Right lobe of liver (tissue), 6 donors: ENCODE measurements at places on chromosomes 11 and 22. TPM values are rescaled to one million over a fixed set of nuclear protein-coding genes. Genes with fewer than 3 reads are reported as not detected.

DNA sequence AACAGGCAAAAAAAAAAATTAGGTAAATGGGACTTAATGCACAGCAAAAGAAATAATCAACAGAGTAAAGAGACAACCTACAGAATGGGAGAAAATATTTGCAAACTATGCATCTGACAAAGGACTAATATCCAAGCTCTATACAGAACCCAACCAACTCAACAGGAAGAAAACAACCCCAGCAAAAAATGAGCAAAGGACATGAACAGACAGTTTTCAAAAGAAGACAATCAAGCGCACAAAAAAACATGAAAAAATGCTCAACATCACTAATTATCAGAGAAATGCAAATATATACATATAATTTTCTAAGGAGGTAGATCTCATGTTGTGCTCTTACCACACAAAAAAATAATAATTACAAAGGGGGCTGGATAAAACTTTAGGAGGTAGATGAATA lies 36.5 kb upstream of the USP47 start:
- DNase-seq: no peak

DNA sequence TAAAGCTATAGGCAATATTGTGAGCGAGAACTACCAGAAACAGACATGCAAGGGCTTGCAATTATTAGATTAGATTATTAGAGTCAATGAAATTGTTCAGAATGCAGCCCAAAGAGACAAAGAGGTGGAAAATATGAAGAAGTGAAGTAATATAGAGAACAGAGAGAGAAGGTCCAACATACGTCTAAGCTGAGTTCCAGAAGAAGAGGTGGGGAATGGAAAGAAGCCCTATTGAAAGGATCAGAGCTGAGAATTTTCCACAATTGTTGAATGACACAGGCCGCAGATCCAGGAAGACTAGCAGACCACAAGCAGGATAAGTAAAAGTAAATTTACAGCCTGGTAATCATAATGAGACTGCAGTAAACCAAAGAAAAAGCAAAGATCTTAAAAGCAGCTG lies 93.2 kb downstream of the EXT2 start:
- no peak for DNase-seq

DNA sequence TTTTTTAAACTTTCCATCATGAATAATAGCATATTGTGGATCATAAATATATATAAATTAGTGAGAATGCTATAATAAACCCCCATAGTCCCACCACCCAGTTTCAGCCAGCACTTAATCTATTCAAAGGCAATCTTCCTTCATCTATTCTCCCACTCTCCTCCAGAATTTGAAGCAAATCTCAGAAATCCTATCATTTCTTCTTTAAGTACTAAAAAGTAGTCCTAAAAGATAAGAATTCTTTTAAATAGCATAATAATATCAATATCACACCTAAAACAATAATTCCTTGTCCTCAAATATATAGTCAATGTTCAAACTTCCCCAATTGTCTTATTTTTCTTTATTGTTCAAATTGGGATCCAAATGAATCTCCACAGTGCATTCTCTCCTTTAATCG lies 24.6 kb upstream of the ROBO3 start:
- no peak for DNase-seq

The DNAL4 gene
- 4.9 TPM for total RNA-seq

The HOATZ gene
- total RNA-seq: not detected

DNA sequence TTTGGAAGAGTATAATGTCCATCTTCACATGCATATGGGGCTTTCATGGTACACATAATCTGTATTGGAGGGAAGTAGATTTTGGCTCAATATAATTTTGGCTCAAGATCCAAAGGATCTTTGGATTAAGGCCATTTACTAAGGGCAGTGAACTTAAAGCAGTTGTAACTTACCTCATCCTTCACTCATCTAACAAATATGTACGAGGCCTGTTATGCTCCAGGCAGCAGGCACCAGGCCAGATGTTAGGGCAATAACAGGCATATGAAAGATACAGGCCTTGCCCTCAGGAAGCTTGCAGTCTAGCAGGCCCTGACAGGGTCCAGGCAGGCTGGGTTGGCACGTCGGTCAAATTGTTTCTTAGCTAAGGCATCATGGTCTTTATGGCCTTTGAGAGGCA lies 44.6 kb downstream of the LIF start:
- DNase-seq: no peak
